ENCODE measurements at places on chromosomes 2 and 18.

GRCh38 chr2:225434014-225434413 is 34.5 kb downstream of the NYAP2 start:
- no peak for DNase-seq

DNA sequence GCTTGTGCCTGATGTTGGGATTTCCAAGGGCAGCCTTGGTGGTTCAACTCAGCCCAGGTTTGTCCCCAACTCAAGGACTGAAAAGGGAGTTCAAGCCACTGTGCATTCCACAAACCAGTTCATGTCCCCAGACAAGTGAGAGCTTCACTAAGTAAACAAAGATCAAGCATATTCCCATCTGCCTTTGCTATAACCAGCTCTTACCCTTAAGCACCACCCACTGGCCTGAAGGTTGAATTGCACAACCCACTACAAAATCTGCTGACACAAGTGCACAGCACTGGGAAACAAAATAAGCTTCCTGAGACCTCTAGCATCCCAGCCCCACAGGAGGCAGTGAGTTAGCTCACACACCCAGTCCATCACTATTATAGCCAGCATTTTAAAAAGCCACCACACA is 516.7 kb downstream of the NR4A2 start:
- no peak for DNase-seq

DNA sequence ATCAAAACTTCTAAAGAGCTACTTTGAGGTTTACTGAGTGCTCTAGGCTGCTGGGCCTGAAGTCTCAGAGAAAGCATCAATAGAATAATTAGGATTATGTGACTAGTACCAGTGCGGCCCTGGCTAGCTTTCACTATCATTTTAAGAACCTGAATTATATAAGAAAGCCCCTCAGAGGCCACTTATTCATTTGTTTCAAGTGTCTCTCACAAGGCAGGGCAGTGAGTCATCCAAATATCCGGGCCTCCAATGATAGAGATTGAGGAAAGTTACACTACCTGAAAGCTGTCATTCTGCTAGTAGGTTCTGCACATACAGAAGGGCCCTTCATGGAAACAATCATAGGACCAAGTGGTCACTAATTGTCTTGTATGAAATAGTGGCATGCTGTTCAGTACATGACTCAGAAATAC is 193.1 kb downstream of the L3MBTL4 start:
- DNase-seq: no peak

GRCh38 chr2:209276000-209276399 is 147.8 kb upstream of the MAP2 start:
- DNase-seq: no peak

DNA sequence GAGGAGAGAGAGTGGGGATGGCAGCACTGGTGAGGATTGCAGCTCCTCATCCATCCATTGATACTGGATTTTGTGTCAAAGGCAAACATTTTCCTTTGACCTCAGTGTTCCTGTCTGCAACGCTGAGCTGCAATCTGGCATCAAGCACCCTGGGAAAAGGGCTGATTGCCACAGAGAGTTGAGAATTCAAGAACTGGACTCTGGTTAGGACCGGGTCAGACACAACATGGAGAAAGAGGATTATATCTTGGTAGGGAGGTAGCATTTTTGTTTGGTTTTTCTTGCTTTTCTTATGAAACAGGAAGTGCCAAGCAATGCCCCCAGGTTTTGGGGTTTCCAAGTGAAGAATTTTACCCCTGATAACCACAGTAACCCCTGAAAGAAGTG is 81.9 kb upstream of the PKDCC start:
- no peak for DNase-seq

- DNase-seq: no peak
Measured at GRCh38 chr2:98387478-98387877, 41.2 kb downstream of the CNGA3 start.

- no peak for DNase-seq
Measured at GRCh38 chr18:62009521-62009920, 116.7 kb upstream of the RNF152 start.
